ENCODE measurements at places on chromosomes 7 and 10. TPM values are rescaled to one million over a fixed set of nuclear protein-coding genes. Genes with fewer than 3 reads are reported as not detected.

Gene PYROXD2
- total RNA-seq: 7.1 TPM

Gene PODXL
- 1.1 TPM for total RNA-seq

Gene NAT16
- total RNA-seq: not detected

Gene LRRC18
- not detected for total RNA-seq

Gene TSPAN14
- 178 TPM for total RNA-seq

Gene STAG3
- 38.3 TPM for total RNA-seq

Gene PPP1R17
- total RNA-seq: not detected

Gene GIMAP8
- total RNA-seq: 54.5 TPM

Gene DHTKD1
- total RNA-seq: 27.4 TPM

Gene CDNF
- total RNA-seq: 1.3 TPM

Gene ARHGAP12
- total RNA-seq: 7.2 TPM

Gene POLD2
- 107 TPM for total RNA-seq

Gene OPN1SW
- total RNA-seq: not detected

Gene CYP2C18
- not detected for total RNA-seq

Gene ELOVL3
- not detected for total RNA-seq

Gene NPSR1
- total RNA-seq: not detected

Gene SPDYE2B
- not detected for total RNA-seq

Gene NACAD
- 0.05 TPM for total RNA-seq

Gene CALHM1
- total RNA-seq: 0.17 TPM

Gene PKD2L1
- 0.20 TPM for total RNA-seq

Gene PCGF6
- total RNA-seq: 13.3 TPM

Gene SLC18A2
- total RNA-seq: not detected

Gene ITGB8
- total RNA-seq: not detected

Gene FFAR4
- not detected for total RNA-seq

Gene SEMA4G
- 0.85 TPM for total RNA-seq

Gene OR2F1
- total RNA-seq: not detected

Gene ADCYAP1R1
- not detected for total RNA-seq

Gene ARPC1A
- 67.1 TPM for total RNA-seq

Gene LEP
- not detected for total RNA-seq

Gene ZYX
- total RNA-seq: 162 TPM

Gene INSYN2A
- not detected for total RNA-seq

Gene HABP2
- not detected for total RNA-seq

Gene UROS
- 50.7 TPM for total RNA-seq

Gene CUBN
- 1.4 TPM for total RNA-seq

Gene MMS19
- 73.6 TPM for total RNA-seq

Gene MSMB
- total RNA-seq: not detected

Gene ZNF488
- not detected for total RNA-seq

Gene BAMBI
- not detected for total RNA-seq

Gene GLI3
- total RNA-seq: 0.02 TPM

Gene OR2A1
- total RNA-seq: not detected

Gene TDRD1
- 0.10 TPM for total RNA-seq

Gene MMD2
- total RNA-seq: not detected

Gene RAMP3
- not detected for total RNA-seq

Gene SMKR1
- 1.1 TPM for total RNA-seq

Gene GDF10
- total RNA-seq: not detected

Gene CDC14C
- not detected for total RNA-seq

Gene NSUN5
- 54.3 TPM for total RNA-seq

Gene FAM25A
- total RNA-seq: not detected
